ENCODE measurements at places on chromosomes 3 and 15.

DNA sequence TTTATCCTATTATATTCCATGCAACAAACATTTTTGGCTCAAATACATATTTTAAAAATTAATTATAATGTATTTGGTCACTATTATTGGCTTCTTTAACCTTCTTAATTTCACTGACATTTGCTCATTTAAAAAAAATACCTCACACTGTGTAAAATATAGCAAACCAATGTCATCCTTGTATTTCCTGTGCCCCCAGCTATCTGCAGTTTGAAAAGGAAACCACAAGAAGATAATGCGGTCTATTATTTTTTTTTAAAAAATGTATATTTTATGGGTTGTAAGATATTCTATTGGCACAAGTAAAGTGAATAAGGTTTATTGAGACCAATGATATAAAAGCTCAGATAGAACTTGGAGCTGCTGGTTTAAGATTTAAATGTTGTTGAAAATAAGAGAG is 904.2 kb downstream of the SI start:
- DNase-seq, result no peak

DNA sequence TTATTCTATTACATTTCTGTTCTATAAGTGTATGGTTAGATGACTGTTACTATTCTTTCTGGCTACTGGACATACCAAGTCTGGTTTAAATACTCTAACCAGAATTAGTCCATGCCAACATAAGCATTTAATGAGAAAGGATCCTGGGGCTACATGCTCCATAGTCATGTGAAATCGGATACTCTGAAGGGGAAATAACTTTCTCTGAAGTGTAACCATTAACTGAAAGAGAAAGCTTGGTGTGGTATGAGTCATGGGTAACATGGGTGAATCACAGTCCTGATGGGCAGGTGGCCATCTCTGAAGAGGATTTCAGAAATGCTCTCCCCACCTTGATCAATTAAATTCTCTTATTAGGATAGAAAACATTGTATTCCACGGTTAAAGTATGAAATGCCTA is 69.4 kb downstream of the FHIT start:
- no peak for DNase-seq

GRCh38 chr3:100719136-100719535 is 9.8 kb downstream of the TFG start:
- no peak for DNase-seq

DNA sequence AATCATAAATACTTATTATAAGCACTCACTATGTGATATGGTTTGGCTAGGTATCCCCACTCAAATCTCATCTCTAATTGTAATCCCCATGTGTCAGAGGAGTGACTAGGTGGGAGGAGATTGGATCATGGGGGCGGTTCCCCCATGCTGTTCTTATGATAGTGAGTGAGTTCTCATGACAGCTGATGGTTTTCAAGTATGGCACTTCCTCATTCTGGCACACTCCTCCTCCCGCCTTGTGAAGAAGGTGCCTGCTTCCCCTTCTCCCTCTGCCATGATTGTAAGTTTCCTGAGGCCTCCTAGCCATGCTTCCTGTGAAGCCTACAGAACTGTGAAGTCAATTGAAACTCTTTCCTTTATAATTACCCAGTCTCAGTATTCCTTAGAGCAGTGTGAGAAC is 53.3 kb upstream of the CHMP2B start:
- no peak for DNase-seq

GRCh38 chr15:79953951-79954444 is 17.0 kb downstream of the BCL2A1 start:
- no peak for DNase-seq

DNA sequence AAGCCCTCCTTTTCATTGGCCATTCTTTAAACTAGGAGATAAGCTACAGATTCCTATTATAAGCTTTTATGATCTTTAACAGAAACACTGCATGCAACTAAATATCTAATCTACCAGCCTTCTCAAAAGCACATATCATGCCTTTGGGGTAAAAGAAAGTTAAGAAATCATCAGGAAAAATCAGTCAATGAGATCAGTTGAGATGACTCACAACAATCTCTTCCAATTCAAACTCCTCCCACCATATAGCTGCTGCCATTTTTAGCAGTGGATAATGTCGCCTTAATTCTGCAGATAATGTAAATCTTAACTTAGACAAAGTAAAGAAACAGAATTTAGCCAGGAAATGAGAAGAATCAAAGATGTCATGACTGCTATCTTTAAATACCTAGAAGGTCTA is 135.2 kb upstream of the BCL6 start:
- no peak for DNase-seq

DNA sequence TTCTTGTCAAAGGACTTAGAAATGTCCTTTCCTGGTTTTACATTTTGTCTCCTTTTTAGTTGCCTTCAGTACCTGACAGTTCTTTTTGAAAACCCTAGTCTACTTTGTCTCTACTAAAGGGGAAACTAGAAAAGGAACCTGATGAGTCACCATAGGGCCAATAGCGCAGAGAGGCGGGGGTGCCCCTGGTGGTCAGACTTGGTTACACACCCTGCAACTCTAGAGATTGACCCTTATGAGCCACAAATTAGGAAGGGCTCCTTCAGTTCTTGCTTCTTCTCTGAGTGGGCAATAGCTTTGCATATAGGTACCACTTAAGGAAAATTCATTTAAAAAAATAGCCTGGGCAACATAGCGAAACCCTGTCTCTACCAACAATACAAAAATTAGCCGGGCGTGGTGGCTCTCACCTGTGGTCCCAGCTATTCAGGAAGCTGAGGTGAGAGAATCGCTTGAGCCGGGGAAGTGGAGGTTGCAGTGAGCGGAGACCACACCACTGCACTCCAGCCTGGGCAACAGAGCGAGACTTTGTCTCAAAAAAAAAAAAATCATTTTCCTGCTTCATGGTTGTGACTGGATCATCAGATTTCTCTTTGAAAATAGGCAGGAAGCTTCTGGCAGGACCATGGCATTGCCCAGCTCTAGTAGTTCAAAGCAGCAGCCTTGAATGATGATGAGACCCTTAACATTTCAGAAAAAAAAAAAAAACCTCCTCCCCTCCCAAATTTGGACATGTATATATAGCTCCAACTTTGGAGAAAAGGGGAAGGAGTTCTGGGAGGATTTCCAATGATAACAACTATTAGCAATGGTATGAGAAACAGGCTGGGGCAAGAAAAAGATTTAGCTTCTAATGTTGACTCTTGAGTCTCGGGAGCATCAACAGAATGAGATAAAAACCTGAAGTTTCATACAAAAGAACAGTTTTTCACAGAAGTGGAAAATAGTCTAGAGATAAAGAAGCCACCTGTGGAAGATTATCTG is 45.2 kb upstream of the RASA2 start:
- peak; percentile 3 for DNase-seq

- DNase-seq, result no peak
Observed at GRCh38 chr3:40753951-40754350, 229.2 kb downstream of the ZNF621 start.

GRCh38 chr15:74422652-74423430 is 10.9 kb downstream of the SEMA7A start:
- no peak for DNase-seq

DNA sequence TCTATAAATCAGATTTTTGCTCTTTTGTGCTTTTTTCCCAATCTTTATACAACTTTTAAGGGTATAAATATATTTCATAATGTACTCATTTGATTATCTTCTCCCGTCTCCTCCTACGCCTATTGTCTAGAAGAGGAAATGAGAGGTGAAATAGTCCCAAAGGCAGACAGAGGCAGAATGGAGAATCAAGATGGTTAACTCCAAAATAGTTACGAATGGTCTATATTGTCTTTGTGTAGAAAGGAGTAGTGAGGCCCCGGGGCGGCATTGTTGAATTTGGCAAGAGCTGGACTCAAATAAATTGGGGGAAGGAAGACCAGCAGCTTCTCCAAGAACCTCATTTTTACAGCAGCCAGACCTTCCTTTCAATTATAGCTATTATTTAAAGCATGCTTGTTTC is 23.9 kb downstream of the ITPR1 start:
- DNase-seq, result no peak

DNA sequence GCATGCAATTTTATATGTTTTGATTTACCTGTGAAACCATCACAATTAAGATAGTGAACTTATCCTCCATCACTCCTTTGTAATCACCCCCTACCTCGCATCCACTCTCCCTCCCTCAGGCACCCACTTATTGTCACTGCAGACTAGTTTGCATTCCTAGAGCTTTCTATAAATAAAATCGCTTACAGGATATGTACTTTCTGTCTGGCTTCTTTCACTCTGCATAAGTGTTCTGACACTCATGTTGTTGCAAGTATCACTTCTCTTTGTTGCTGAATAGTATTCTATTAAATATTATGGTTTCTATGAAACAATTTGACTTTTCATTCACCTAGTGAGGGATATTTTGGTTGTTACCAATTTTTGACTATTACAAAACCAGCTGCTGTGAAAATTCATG is 139.3 kb downstream of the RSRC1 start:
- no peak for DNase-seq

DNA sequence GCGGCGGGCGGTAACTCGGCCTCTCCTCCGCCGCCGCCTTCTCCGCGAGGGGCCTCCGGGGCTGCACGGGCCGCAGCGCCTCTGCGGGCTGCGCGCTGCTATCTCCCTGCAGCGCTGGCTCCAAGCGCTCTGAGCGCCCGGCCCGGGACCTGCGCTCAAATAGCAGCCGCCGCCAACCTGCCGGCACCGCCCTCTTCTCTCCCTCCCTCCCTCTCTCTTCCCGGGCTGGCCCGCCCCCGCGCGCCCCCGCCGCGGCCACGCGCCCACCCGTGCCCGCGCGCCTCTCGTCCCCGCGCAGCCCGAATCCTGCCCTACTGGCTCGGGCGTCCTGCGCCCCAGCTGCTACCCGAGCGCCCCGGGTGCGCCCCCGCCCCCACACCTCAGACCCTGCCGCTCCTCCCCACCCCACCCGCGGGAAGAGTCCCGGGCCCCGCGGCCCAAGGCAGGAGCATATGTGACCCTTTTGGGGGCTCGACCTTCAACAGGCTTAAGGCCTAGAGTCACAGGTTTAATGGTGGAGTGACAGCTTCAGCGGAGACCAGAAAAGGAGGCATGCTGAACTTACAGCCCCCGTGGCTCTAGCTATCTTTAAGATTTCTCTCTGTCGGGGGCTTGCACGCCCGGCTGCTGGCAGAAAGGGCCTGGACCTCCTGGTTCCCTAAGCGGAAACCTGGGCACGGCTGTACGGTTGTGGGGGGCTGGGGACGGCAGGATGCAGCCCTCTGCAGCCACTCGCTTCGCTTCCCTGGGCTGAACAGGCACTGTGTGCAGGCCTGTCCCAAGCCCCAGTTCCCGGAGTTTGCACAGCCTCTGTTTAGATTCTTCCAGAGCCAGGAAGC is at the start of gene CACNA2D2:
Gene CACNA2D2 (minus strand): TSS at position 131 of the 839 bp plus-strand sequence. CDS start 211 bp downstream, outside the sequence.
- peak; percentile 50 for DNase-seq

GRCh38 chr3:171783626-171784025 is 26.7 kb downstream of the PLD1 start:
- no peak for DNase-seq

- DNase-seq, result no peak
Observed at GRCh38 chr3:76644305-76644675, 395.6 kb upstream of the ROBO2 start.

DNA sequence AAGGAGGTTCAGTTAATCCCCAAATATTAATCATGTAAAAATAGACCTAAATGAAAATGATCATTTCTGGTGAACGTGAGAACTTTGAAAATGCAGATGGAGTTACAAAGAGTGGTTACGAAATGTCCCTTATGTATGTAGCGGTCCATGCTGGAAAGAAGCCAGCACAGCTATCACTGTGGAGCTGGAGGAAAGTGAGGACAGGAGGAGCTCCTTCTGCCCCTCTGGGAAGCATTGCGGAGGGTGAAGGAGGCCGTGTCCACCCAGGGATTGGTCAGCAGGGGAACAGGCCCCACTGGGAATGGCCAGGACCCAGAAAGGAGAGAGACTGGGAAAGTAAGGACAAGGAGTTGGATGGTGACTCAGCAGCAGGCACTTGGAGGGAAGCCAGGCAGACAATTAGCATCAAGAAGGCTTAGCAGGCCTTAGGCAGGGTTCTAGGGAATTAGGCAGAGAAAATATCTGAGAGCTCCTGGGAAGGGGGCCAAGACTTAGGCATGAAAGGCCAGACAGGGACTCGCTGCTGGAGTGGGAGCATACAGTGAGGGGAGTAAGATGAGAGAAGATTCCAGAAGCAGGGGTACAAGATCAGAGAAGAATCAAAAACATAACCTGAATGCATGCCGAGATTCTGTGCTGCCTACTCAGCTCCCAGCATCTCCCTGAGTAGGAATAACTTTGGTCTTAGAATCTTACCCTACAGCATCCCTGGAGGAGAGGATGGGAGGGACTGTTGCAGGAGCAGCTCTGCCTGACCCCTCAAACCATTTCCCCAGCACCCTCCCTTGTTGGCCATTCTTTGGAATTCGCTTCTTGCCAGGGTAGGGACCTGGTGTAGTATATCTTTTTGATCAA is 171.0 kb upstream of the UMPS start:
- no peak for DNase-seq

DNA sequence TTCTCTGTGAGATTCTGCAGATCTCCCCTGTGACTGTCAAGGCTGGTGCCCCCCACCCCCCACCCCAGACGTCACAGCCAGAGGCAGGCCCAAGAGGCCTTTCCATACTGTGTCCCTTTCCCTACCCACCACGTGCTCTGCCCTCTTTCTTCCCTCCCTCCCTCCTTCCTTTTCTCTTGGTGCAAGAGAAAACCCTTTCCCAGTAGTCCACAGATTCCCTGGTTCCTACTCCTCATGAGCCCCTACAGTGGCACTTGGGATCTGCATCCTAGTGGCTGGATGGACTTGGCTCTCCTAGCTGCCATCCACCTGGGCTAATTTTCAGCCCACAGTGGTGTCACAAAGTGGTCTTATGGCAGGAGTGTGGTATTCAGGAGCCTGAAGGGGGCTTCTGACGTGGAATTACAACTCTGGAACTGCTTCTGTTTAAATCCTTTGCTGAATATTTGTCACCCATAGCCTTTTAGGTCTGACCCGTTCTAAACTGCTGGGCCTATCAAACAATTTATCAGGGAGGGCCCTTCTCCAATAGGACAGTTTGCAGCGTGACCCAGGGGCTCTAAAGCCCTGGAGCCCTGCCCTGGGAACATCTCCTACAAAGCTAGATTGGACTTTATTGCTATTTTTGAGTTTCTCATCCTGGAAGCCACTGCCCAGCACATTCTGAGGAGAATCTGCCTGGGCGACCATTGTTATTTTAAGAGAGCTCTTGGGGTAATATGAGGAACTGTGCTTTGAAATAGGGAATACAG is 35.3 kb downstream of the KLF13 start:
- DNase-seq, result no peak

DNA sequence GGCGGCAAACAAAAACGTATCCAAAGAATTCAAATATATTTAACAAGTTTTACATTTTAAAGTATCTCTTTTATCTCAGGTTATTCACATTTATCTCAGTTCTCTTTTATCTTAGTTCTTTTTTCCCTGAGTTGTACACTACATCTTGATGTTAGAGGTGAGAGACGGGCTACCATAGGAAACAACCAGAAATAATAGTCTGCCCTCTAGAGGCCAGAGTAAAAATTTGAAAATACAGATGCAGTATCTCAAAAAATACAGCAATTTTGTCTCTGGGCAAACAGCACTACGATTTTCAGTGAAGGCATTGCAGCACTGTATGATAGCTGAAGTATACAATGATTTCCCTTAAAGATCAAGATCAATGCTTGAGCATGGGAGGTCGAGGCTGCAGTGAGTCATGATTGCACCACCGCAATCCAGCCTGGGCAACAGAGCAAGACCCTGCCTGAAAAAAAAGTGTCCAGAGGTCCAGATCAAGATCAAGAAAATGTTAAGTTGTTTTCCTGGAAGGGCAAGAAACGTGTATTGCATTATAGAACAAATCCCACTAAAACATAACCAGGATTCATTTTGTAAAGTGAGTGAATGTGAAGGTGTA is 82.6 kb upstream of the ATP11B start:
- DNase-seq, result no peak

Measured in NCI-H1930 (cell line).